CD4-positive, alpha-beta T cell treated with Interleukin-17A for 4 hours (primary cell): ENCODE measurements at places on chromosomes 16 and 17.

DNA sequence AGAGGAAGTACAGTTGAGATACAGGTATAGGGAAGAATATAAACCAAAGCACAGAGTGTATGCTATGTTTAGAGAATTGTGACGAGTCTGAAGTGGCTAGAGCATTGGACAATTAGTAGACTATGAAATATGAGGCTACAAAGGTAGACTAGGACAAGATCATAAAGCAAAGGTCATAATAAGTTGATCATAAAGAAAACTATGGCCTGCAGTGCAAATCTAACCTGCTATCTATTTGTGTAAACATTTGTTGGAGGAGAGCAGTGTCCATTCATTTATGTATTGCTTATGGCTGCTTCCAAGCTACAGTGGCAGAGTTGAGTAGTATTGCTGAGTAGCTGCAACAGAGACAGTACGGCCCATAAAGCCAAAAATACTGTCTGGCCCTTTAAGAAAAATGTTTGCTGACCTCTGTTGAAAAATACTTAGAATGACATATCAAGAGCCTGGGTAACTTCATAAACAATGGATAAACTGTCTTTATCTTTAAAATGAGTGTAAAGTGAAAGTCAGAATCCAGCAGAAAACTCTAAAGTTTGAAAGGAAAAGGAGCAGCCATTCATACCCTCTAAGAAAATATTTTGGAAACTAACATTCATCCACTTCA, 14.5 kb upstream of the OR1E2 start:
- DNase-seq = no peak

- no peak for DNase-seq
Measured at GRCh38 chr17:36529121-36529520, 5.5 kb downstream of the MYO19 start.

DNA sequence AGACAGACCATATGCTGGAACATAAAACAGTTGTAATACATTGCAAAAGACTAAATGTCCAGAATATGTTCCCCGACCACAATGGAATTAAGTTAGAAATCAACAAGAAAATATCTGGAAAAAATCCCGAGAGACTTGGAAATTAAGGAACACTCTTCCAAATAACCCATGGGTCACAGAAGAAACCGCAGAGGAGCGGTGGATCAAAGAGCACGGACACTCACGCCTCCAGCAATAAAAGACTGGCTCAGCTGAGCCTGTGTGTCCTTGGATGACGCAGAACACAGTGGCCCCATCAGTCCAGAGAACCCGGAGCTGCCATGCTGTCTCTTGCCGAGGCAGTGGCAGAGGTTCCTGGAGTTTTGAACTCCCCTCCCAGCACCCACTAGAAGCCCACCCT, 30.9 kb upstream of the FOXF1 start:
- no peak for DNase-seq

GRCh38 chr17:1322480-1322879, 43.0 kb downstream of the TRARG1 start:
- no peak for DNase-seq

- no peak for DNase-seq
Measured at GRCh38 chr16:70686376-70687101, 686 bp upstream of the MTSS2 start.

DNA sequence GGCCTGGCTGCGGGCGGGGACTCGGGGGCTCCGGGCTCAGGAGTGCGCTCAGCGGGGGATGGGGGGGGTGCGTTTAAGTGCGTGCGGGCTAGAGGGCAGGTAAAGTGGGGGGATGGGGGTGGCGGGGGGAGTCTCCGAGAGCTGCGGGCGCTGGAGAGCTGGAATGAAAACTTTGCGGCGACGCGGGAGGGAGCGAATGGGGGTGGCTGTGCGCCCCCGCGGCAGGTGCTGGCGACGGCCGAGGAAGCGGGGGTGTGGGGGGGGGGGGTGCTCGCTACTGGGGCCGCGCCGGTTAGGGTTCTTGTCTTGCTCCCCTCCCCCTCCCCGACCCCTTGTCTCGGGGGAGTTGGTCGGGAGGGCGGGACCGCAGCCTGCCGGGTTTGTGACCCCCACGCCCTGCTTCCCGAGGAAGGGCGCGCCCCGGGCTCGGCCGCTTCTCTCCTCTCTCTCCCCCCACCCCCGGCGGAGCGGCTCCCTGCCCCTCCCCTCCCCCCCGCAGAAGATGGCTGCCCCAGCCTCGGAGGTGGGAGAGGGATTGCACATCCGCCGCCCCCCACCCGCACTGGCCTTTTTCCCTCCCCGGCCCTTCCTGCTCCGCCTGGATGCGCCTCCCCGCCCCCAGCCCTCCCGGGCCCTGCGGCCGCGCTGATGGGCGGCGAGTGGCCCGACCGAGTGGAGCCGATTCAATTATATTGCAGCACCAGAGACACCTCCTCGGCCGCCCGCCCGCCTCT, 649 bp downstream of the GSE1 start:
- DNase-seq = peak; percentile 27

GRCh38 chr16:23280483-23280967, 21.6 kb upstream of the SCNN1B start:
- no peak for DNase-seq

DNA sequence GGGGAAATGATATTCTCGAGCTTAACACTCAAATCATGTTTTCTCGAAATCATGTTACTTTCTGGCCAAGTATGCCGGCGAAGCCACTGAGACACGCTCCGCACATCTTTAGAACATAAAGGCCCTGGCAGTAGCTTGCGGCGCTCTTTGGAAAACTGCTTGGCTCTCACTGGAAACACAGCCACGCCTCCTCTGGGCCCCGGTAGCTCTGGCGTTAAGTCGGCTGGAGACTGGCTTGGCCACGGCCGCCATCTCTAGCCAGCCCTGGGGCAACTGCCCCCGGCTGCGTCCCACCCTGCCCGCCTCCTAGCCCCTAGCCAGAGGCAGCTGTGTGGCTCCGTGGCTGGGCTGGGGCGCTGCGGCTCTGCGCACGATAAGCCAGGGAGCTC, 9.2 kb upstream of the BAIAP2 start:
- no peak for DNase-seq

- peak; percentile 72 for DNase-seq
Measured at GRCh38 chr17:41678907-41679739, 9.6 kb upstream of the EIF1 start.

DNA sequence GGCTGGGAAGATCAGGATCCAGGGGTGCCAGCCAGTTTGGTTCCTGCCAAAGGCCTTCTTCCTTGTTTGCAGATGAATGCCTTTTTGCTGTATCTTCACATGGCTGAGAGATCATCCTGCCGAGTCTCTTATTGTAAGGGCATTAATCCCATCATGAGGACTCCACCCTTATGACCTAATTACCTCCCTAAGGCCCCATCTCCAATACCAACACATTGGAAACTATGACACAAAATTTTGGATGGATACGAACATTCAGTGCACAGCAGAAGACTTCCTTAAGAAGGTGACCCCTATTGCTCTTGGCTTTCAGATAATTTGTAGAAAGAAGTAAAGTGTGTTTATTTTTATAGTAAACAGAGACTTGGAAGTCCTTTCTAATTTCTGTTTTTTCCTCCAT, 1164.7 kb upstream of the CDH8 start:
- DNase-seq = no peak
